ENCODE measurements at places on chromosomes 2 and 18.

DNA sequence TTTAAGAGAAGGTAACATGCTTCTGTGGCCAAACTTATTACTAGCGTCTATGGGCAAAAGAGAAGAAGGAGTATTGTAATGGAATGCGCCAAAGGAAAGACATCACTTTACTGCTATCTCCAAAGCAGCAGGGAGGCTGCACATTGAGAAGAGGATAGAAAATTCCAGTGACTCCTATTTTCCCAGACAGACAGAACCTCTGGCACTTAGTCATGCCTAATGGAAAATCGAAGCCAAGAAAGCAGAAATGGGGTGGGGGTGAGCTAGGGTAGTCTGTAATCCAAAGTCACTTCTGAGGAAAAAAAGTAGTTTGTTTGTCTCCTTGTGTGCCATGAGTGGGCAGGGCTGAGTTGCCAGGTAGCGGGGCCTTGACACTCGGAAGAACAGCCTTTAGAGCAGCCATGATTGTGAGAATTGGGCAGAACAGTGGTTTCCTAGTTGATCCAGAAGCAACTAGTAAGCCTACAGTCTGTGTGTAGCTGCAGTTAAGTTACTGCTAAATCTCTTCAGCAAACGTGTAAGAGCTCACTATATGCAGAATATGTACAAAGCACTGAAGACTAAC is 79.4 kb upstream of the FOSL2 start:
- DNase-seq: no peak

GRCh38 chr18:32476106-32476505 is 5.4 kb upstream of the GAREM1 start:
- DNase-seq: no peak

DNA sequence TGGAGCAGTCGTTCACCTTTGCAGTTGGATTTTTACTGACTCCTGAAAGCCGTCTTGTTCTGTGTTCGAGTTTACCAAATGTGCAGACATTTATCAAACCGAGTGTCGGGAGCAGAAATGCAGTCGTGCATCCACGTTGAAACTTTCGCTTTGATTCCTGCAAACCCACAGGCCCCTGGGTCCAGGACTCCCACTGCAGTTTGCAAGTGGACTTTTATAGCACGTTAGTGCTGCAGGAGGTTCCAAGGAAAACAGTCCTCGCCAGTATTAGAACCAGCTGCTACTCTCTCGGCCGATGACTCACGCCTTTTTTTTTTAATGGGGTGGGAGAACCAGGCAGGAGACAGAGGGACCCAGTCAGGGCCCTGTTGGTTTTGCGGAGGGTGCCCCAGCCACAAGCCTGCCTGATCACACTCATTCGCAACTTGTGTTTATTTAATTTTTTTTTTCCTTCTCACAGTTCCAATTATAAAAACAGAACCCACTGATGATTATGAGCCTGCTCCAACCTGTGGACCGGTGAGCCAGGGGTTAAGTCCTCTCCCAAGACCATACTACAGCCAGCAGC is 90.1 kb downstream of the NFATC1 start:
- no peak for DNase-seq

DNA sequence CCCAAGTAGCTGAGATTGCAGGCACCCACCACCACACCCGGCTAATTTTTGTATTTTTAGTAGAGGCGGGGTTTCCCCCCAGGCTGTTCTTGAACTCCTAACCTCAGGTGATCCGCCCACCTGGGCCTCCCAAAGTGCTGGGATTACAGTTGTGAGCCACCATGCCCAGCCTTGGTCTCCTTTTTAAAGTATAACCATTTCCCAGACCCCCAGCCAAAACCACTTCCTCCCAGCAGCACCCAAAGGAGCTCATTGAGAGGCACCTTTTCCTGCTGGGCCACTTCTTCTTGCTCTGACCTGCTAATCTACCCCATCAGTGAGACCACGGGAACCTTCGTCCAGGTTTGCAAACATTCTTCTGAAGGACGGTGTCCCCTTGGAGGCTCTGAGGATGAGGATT is 69.9 kb downstream of the INPP5D start:
- no peak for DNase-seq

DNA sequence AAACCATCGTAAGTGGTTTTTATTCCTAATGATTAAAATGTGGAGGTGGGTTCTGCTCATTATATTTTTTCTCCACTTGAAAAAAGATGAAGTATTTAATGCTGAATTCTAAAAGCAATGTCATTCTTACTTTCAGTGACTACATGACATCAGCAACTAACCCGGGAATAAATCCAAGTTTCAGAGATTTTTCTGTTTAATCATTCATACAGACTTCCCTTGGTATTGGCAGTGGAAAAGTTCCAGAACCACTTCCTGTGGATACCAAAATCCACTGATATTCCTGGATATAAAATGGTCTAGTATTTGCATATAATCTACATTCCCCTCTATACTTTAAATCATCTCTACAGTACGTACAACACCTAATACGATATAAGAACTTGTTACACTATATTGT is 128.6 kb downstream of the ZNF532 start:
- DNase-seq: no peak

GRCh38 chr18:64210401-64210949 is 61.6 kb upstream of the LINC00305 start:
- no peak for DNase-seq

DNA sequence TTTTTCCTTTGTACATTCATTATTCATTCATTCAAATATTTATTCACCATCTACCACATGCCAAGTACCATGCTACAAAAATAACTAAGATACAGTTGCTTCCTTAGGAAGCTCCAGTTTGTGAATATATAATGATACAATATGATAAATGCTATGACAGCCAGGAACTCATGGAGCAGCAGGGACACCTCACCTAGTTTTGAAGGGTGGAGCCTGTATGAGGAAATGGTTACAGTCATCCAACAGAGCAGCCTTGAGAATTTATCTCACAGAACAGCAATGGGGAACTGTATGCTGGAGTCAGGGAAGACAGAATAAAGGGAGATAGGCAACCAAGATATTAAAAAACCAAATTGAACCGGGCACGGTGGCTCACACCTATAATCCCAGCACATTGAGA is 124.0 kb downstream of the OSBPL1A start:
- DNase-seq: no peak

GRCh38 chr18:70228536-70228935 is 23.0 kb upstream of the RTTN start:
- no peak for DNase-seq

GRCh38 chr2:74181739-74182138 is 3.1 kb upstream of the MOB1A start:
- DNase-seq: no peak

GRCh38 chr2:167368371-167368770 is 480.1 kb downstream of the XIRP2 start:
- no peak for DNase-seq

GRCh38 chr2:231163011-231163410 is 35.4 kb upstream of the ARMC9 start:
- DNase-seq: no peak
